SK-MEL-5 (cell line): ENCODE measurements at places on chromosomes 6 and 20.

DNA sequence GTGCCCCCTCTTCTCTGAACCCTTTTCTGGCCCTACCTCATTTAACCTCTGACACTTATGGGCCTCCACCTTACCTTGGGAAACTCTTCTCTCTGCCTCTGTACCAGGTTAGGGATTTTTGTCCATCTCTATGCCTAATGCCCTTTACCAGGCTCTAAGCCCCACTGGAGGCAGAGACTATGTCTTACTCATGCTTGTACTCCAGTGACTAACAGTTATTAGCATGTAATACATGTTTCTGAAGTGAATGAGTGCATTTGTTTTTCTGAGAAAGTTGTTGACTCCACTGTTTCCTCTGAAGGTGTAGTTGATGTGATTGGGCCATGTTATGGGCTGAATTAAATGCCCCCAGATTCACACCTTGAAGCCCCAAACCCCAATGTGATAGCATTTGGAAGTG lies 234.3 kb downstream of the PACRG start:
- no peak for DNase-seq

DNA sequence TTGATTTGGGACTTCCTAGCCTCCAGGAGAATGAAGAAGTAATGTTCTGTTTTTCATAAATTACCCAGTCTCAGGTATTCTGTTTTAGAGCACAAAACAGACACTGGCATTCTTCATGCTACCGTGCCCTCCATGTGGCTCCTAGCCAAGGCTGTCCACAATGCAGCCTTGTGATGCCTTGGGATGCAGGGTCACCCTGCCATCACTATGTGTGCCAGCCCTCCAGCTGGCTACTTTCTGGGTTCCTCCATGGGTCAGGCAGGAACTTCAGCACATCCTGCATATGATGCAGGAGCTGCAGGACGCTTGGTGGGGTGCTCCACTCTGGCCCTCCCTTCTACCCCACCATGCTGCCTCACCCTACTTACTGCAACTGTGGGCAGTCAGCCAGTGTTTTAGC lies 38.0 kb upstream of the FAM50B start:
- DNase-seq, result peak; percentile 59

GRCh38 chr6:111791415-111791814 lies 81.8 kb downstream of the FYN start:
- no peak for DNase-seq

DNA sequence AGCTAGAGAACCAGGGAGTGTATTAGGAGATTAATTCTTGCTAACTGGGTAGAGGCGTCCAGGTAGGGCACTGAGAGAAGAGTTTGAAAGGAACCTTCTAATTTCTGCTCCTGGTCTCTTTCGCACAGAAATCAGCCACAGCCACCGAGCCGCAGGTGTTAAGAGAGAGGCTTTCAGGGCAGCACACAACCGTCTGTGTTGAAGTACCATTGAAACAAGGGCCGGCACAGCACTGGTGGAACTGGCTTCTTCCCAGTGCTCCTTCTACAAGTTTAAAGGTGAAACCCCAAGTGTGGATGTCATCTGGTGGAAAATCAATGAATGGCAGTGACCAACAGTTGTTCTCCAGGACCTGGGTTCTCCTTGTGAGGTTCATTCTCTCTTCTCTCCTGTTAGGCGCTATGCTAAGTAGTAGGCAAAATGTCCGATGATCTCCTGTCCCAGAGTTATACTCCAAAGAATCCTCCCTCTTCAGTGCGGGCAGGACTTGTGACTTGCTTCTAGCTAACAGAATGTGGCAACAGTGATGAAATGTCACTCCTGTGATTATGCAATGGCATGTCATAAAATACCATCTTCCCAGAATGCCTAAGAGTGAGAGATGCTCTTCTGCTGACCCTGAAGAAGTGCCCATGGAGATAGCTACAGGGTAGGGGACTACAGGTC lies 15.0 kb upstream of the RIN2 start:
- DNase-seq, result no peak

DNA sequence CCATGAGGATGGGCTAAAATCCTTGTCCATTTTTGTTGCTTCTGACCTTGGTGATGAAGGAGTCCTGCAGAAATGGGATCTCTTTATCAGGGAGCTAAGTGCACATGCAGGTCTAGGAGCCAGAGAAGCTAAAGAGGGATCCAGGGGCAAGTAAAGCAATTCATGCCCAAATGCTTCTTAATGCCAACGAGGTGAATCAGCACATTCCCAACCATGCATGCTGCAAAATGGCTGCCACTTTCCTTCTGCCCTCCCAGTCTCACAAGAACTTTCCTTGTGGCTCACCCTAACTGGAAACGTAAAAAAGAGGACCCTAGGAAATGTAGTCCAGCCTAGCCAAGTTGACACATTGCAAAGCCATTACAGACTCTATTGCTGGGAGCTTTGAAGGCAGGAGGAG lies 298.4 kb downstream of the MAFB start:
- no peak for DNase-seq

GRCh38 chr6:168213121-168213524 lies 106.5 kb downstream of the DACT2 start:
- no peak for DNase-seq

GRCh38 chr6:55433446-55434130 lies 106.3 kb downstream of the GFRAL start:
- no peak for DNase-seq

DNA sequence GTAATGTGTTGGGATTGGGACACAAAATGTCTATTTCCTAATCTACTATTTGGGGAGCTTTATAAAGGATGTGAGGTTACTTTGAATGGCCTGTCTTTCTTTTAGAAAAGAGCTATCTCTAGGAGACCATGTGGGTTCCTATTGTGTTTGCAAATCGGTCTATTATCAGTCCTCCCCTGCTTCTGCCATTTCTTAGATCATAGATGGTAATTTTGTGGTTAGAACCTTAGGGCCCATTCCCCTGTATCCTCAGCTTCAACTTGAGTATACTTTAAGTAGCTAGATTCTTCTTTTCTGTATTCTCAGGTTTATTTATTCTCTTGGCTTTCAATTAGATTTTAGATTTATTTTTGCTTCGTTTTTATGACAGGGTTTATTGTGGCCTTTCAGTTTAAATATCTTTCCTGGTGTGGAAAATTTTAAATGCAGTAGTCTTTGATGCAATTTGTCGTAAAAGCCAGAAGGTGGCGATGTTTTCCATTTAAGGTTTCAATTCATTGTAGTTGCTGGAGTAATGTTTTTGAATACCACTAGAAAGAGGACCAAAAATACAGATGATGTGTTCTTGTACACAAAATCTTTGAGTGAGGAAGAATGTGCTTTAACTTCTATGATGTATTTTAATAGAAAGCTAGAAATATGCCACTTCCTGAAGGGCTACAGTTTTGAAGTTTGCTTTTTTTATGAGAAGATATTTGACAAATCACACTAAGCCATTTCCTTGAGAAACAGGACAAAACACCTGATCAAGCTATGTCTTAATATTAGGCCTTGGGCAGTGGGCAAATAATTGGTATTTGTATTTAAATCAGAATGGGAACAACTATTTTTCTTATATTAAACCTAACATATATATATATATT lies 20.3 kb downstream of the TBPL1 start:
- DNase-seq, result peak; percentile 68

DNA sequence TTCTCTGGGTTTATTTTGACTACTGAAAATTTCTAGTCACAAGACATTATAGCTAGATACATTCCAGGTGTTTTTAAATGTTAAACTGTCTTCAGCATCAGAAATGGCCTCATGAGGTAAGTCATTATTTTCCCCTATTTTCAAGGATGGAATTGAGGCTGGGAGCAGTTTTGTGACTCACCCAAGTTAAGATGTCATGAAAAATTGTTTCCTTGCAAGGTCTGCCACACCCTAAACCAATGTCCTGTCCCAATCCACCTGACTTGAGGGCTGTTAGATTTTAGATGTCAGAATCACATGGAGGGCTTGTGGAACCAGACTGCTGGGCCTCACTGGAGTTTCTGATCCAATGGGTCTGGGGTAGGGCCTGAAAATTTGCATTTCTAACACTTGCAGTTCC lies 16.9 kb downstream of the SLC22A3 start:
- DNase-seq, result no peak

- DNase-seq, result no peak
These were observed 536 bp upstream of the RAET1G start for GRCh38 chr6:149923327-149923986.

GRCh38 chr20:667351-668034 lies 8.1 kb downstream of the SCRT2 start:
- DNase-seq, result peak; percentile 58

GRCh38 chr6:160004018-160004417 lies 35.1 kb downstream of the IGF2R start:
- no peak for DNase-seq

- DNase-seq, result no peak
These were observed 139.7 kb downstream of the SYNDIG1 start for GRCh38 chr20:24608926-24609667.

DNA sequence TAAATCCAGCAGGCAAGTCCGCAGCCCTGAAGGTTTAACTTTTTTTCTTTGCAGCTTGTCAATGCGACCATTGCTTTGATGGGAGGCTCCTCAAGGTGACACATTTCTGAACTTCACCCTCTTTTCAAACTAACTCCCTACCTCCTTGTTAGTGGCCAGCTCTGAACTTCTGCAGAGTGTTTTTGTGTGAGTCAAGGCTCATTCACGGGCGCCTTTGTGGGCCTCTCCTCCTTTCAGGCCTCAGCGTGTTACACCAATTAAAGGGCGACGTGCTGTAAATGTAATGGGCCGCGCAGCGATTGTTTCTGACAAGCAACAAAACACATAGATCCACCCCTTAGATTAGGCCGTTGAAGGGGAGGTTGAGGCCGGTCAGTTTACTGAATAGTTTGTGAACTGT lies 45.5 kb upstream of the NR2E1 start:
- DNase-seq, result no peak

- DNase-seq, result no peak
These were observed 69.0 kb downstream of the ZHX3 start for GRCh38 chr20:41248368-41249024.

DNA sequence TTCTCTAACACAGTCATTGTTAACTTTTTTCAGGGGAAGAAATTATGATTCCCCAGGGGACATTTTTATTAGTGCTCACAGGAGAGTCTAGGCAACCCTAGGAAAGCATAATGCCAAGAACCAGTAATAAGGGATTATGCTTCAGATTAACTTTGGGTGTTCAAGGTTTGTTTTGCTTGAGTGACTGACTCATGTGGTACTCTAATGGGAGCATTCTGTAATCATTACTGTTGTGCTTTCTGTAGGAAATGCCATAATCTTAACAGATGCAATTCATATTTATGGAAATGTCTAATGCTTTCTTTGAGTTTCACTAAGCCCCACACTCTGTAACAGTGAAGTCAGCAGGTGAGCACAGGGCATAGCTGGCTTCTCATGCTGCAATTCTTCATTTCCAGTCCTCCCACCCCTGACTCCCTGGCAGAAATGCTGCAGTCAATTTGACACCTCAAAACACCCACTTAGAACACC lies 263.4 kb upstream of the MAN1A1 start:
- DNase-seq, result no peak

DNA sequence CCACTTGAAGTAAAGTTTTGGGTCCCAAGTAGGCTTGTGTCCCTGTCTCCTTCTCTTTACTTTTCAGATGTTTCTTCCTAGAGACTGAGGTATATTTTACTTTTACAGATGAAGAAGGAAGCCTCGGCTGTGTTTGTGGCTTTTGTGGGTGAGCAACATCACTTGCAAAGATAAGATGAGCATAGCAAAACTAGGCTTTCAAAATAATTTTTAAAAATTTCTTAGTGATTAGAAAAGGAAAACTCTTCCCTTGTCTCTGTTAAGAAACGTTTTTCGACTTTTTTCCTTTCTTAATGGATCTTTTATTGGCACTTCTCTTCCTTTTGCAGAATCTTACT lies 7.6 kb downstream of the PTPN1 start:
- no peak for DNase-seq

- no peak for DNase-seq
These were observed 132.4 kb downstream of the MACROD2 start for GRCh38 chr20:14127514-14128223.

DNA sequence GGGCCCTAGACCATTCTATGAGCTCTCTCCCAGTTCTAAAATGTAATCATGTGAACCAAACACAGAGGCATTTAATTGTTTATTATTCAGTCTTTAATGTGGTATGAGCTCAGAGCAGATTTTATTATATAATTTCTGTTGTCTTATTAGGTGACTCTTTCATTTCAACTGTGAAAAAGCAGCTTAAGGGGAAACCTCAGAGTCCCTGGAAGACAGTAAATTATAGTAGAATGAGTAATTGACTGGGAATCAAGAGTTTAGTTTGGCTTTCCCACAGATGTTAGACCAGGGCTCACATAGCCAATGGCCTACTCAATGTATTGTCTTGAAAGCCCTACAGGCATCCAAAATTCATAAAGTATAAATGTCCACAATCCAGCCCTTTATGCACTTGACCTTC lies 390.4 kb upstream of the SLC35B3 start:
- DNase-seq, result no peak

GRCh38 chr6:151089978-151090377 lies 149.8 kb upstream of the AKAP12 start:
- DNase-seq, result no peak

GRCh38 chr6:136739501-136739900 lies 52.8 kb downstream of the MAP3K5 start:
- no peak for DNase-seq

DNA sequence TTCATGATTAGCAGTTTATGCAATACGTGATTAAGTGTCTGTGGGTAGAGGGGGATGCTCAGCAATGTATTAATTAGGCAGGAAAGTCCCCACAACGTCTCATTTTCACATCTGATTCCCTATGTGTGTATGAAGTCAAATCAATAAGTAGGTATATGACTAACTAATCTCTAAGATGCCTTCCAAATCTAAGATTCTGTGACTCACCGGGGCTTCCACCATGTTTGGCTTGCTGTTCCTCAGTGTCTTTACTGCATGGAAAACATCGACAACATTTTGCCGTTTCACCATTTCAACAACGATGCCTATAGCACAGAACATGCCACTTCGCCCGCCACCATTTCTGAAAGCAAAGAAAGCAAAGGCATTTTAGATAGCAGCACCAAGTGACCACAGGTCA lies 72.0 kb upstream of the THEMIS start:
- no peak for DNase-seq
